ENCODE measurements at places on chromosomes 3 and 15.

GRCh38 chr3:50486219-50486888 is 17.1 kb downstream of the CACNA2D2 start:
- no peak for DNase-seq

- no peak for DNase-seq
These were observed 15.9 kb upstream of the ALDH1A2 start for GRCh38 chr15:58081456-58081855.

DNA sequence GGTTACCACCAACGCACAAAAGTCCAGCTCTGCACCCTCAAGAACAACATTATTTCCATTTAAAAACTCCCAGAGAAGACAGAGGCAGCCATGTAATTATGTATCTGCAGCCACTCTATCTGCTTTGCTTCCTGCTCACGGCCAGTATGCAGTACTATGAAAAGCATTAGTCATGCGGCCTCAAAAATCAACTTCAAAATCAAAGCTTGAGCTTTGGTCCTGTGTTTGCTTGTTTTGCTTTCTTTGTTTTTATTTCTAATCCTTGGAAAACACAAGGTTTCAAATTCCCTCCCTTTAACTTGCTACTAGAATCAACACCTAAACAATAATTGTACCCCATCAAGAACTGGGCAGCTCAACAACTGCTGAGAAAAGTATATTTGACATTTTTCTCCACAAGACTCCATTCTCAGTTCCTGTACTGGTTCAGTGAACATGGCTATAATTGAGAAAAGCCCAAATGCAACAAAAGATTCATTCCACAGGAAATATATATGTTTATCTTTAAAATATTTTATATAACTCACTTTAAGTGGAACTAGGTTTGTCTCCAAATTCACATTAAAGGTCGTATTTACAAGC is 37.6 kb downstream of the GBE1 start:
- DNase-seq: no peak

DNA sequence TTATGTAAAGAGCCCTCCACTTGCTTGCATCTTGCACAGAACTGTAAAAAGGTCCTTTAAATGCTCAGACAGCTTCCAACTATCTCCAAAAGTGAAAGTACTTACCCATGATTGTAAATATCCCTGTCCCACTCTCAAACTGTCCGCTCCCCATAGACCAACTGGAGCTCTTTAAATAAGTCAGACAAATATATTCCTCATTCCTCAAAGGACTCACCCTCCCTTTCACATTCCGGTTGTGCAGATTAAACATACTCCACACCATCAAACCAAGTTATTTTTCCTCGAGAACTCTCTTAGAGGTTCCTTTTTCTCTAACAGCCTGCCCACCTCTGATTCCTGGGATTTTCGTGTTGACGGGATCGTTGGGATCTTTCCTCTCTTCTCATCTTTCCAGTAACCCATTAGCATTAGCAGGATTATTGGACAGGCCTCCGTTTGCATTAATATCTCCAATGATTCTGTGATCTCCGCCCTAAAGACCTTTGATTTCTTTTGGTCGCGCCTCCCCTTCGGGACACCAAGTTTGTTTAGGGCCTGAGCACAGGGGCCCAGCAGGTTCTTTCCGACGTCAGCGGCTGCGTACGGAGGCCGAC is 763 bp downstream of the GOLGB1 start:
- DNase-seq: no peak

GRCh38 chr3:133779626-133780203 is 25.9 kb upstream of the SRPRB start:
- no peak for DNase-seq

DNA sequence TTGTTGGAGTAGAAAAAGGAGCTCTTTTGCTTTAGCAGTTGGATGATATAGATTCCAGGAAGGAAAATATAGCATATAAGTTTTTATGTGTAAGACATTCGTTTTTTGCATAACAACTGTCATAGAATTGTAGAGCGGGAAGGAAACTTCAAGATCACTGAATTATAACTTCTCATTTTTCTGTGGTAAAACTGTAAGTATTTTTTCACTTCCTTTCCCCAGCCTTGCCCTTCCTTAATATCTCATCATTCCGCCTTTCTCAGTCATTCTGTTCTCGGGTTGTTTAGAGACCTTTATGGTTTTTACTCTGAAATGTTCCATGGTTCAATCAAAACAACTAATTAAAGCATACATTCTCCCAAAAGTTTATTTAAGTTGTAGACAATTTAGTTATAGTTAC is 1.1 kb downstream of the EAF2 start:
- no peak for DNase-seq

GRCh38 chr15:41233367-41233771 is 2.3 kb downstream of the CHP1 start:
- DNase-seq: no peak

Data from H9 (cell line).